ENCODE measurements at places on chromosomes 4 and X. TPM values are rescaled to one million over a fixed set of nuclear protein-coding genes. Genes with fewer than 3 reads are reported as not detected.

The IQCM gene
- total RNA-seq = not detected

The SLC6A14 gene
- total RNA-seq = not detected

The GPR34 gene
- total RNA-seq = not detected

The NDNF gene
- not detected for total RNA-seq

The SSX1 gene
- total RNA-seq = not detected

The MAGED4B gene
- 1.2 TPM for total RNA-seq

The FRG2 gene
- not detected for total RNA-seq

The FAT1 gene
- total RNA-seq = 2.0 TPM

The SCARB2 gene
- total RNA-seq = 179 TPM

The MAGEB6 gene
- total RNA-seq = not detected

The EFHC2 gene
- total RNA-seq = 0.07 TPM

The ITIH6 gene
- not detected for total RNA-seq

The MAGEA10 gene
- not detected for total RNA-seq

The C4orf54 gene
- not detected for total RNA-seq

The SRPX2 gene
- 143 TPM for total RNA-seq

The PFKFB1 gene
- 0.07 TPM for total RNA-seq

The SSX4 gene
- not detected for total RNA-seq

The TGIF2LX gene
- total RNA-seq = not detected

The HMX1 gene
- total RNA-seq = not detected

The TBC1D9 gene
- 60.4 TPM for total RNA-seq

The DCLK2 gene
- total RNA-seq = 3.9 TPM

The USP53 gene
- total RNA-seq = 162 TPM

The MGAT4D gene
- not detected for total RNA-seq

The UGT2B15 gene
- not detected for total RNA-seq
